MCF 10A (cell line): ENCODE measurements at places on chromosomes 2 and 18. TPM values are rescaled to one million over a fixed set of nuclear protein-coding genes. Genes with fewer than 3 reads are reported as not detected.

Gene GTF2A1L
- not detected in 2 replicates for total RNA-seq

Gene FNDC4
- 0.79 and 1.1 TPM in 2 replicates for total RNA-seq

DNA sequence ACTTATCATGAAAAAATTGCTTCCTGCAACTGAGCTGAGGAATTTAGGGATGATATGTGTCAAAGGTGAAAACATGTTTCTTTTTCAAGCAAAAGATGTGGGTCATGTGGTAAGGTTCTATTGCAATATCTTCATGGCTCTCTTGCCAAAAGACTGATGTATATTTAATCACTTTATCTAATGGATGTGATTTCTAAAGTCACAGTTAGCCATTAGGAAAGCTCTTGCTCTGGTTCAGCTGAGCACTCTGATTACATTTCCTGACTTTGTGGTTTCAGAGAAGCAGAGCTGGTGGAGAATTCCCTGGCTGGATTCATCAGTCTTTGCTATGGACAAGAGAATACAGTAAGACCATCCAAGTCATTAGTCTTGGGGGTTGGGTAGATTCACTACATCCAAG, 24.4 kb downstream of the SCN9A start:
- peaks cover 44% of the 10 kb centered on the region for H3K27me3 ChIP-seq
- H3K36me3 ChIP-seq, result no peaks in the 10 kb centered on the region
- H3K4me3 ChIP-seq, result no peak overlapping the region
- no peak overlapping the region for H3K27ac ChIP-seq

- H3K27ac ChIP-seq, result no peak overlapping the region
- H3K4me3 ChIP-seq, result no peak overlapping the region
- H3K27me3 ChIP-seq, result no peaks in the 10 kb centered on the region
- no peak for DNase-seq
Measured at GRCh38 chr2:171952276-171952675, 30.0 kb downstream of the HAT1 start.

GRCh38 chr2:45605116-45605515, 6.0 kb downstream of the SRBD1 start:
- no peak overlapping the region for H3K4me3 ChIP-seq
- no peak overlapping the region for H3K27ac ChIP-seq
- H3K4me1 ChIP-seq, result peaks cover 32% of the 10 kb centered on the region
- no peak for DNase-seq
- H3K36me3 ChIP-seq, result peaks cover 25% of the 10 kb centered on the region

GRCh38 chr18:68041327-68041726, 524.8 kb upstream of the DSEL start:
- H3K4me1 ChIP-seq, result no peaks in the 10 kb centered on the region
- DNase-seq, result no peak
- H3K27ac ChIP-seq, result no peak overlapping the region
- H3K36me3 ChIP-seq, result no peaks in the 10 kb centered on the region
